ACHN (cell line): ENCODE measurements at places on chromosomes 1 and 21.
A peak's percentile ranks its signal among the peaks of the same experiment; 100 is the strongest.

GRCh38 chr1:197393105-197393504 lies 125.1 kb downstream of the CRB1 start:
- DNase-seq, result no peak

DNA sequence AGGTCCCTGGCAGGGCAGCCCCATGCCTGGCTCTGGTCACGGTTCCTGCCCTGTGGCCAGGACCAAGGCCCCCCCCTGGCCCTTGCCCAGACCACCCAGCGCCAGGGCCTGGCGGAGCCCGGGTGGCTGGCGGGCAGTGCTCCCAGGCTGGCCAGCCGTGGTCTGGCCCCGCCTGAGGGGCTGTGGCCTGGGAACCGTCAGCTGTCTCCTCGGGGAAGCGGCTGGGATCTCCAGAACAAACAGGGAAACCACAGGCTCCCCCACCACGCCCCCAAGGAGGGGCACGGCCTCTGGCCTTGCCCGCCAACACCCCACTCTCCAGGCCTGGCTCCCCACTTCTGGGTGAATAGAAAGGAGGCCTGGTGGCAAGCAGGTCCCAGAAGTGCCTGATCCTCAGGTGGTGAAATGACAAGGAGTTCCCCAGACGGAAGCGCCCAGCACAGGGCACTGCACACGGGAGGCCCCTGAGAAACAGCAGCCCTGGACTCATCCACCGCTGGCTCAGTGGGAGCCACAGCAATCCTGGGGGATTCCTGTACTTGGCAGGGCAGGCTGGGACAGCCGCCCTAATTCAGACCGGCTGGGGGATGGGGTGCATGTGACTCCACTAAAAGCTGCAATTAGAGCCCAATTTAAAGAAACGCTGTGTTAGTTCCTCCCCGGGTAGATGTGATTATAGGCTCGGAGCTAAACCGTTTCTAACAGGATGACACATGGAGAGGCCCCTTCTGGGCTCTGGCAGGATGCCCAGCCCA lies 78.9 kb downstream of the RAP1GAP start:
- no peak for DNase-seq

DNA sequence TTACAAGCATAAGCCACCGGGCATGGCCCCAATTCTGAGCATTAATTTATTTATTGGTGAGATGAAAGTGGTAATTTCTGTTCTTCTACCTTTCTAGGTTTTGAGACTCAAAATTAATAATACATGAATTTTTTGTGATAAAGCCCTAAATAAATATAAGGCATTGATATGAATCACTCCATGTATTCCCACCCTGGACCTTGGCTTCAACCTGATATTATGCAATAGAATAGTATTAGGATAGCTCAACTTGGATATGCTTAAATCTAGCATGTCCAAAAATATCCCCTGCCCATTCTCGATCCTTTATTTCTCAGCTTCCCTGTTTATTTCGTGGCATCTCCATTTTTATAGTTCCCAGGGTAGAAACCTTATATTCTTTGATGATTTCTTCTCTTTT lies 2.5 kb downstream of the AGL start:
- DNase-seq, result no peak

DNA sequence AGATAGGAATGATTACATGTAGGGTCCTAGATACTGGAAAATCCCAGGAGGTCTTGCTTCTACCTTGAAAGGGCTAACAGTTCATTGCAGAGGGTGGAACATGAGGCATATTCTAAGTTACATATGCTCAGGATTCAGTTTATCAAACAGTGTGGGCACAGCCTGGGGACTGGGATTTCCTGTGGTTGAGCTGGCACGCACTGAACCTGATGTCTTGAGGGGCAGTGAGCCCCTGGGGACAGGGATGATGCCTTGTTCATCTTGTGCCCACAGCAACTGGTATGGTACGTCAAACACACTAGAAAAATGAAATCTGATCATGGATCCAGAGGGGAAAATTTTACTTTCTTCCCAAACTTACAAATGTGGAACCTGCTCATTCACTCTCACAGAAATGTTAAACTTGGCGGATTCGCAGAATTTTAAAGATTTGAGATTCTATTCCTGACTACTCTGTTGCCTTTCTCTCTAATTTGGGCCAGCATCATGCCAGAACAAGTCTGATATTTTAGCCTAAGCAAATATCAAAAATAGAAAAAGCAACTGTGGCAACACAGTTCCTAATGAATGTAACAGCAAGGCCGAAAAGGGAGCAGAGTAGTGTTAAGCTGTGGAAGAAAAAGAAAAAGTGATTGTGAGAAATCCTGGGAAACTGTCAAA lies 68.2 kb upstream of the COL24A1 start:
- no peak for DNase-seq

GRCh38 chr1:243916160-243916559 lies 66.1 kb upstream of the AKT3 start:
- no peak for DNase-seq

DNA sequence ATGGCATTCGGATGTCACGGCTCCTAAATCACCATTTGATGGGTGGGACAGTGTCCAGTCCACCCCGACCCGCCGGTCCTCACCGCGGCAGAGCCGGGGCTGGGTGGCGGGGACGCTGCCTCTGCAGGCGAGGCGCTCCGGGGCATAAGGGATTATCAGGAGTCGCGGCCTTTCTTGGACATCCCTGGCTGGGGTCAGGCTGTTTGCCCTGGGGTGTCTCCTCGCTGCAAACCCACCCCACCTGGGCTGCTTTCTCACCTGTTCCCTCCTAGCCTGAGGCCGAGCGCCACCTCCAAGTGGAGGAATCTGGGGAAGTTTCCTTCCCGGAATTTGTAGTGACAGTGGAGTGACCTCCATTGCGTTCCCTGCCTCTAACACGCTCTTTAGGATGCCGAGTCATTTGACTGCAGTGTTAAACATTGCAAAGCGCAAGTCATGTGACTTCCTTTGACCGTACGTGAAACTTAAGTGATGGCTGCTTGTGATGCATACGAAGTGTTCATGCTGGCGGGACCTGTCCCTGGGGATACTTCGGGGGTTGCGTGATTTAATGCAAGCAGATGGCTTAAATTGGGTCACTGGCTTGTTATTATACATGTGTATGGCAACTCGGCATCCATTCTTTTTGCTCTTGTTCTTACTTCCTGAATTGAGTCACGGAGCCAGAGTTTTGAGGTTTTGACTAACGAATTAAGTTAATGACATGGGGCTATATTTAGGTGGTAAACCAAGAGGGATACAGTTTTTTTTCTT lies 536 bp downstream of the LGALS8 start:
- peak; percentile 88 for DNase-seq

DNA sequence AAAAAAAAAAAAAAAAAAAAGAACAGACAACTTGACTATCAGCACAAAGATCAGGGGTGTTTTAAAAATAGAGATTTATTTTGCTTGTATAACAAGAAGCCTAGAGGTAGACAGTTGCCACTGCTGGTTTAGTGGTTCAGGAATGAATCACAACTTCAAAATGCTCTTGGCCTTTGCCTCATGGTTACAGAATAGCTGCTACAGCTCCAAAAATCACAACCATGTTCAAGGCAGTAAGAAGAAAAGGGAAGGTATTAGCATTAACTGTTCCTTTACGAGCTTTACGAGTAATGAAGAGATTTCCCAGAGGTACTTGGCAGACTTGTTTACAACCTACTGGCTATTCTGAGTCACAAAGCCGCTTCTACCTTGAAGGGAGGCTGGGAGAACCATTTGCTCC lies 52.5 kb upstream of the PPM1J start:
- no peak for DNase-seq

- DNase-seq, result peak; percentile 77
These were observed 87.8 kb downstream of the PRKAB2 start for GRCh38 chr1:147084273-147085096.

GRCh38 chr1:95431235-95431634 lies 197.2 kb downstream of the RWDD3 start:
- DNase-seq, result no peak

- DNase-seq, result no peak
These were observed 5.2 kb upstream of the HSD3B2 start for GRCh38 chr1:119409731-119410130.

GRCh38 chr21:37582590-37582989 lies 216.0 kb downstream of the DYRK1A start:
- peak; percentile 60 for DNase-seq

- no peak for DNase-seq
These were observed 13.2 kb downstream of the SETD4 start for GRCh38 chr21:36047139-36047538.

DNA sequence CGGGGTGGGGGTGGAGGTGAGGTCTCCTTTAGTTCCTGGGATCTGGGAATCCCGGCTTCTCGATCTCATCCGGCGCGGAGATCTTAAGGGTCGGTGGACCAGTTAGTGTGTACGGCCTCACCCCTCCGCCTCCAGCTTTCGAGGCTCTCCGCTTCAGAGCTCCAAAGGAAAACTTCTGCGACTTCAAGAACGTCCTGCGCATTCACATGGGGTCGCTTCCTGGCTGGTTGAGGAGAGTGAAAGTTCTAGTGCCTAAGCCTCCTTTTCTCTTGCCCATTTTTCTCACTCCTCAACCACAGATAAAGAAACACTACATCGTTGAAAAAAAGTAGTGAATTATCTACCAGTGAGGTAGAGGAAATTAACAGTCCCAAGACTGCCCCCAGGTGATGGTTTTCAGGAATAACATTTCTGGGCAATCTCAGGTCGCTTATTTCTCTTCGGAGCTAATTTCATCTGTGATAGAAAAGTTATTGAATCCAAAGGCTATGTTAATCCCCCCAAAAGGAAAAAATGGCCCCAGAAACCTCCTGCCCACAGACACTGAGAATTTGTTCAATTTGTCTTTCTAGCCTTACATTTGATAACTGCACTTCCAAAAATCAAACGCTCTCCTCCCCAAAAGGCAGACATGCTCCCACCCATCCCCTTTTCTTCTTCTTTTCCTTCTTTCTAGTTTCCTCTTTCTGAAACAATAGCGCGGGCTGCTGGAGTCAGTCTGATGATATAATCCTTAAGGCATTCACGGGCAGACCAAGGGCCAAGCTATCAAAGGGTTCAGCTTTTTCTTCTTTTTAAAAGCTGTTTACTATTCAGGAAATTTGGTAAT lies 20.6 kb upstream of the TBX15 start:
- peak; percentile 59 for DNase-seq

DNA sequence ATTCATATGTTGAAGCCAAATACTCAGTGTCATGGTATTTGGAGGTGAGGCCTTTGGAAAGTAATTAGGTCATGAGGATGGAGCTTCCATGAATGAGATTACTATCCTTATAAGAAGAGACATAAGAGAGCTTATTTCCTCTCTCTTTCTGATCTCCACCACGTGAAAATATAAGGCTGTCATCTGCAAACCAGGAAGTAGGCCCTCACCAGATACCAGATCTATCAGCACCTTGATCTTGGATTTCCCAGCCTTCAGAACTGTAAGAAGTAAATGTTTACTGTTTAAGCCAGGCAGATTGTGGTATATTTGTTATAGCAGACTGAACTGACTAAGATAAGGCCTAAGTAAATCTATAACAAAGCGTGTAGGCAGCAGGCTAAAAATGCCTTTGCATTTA lies 25.3 kb downstream of the RBM11 start:
- no peak for DNase-seq

DNA sequence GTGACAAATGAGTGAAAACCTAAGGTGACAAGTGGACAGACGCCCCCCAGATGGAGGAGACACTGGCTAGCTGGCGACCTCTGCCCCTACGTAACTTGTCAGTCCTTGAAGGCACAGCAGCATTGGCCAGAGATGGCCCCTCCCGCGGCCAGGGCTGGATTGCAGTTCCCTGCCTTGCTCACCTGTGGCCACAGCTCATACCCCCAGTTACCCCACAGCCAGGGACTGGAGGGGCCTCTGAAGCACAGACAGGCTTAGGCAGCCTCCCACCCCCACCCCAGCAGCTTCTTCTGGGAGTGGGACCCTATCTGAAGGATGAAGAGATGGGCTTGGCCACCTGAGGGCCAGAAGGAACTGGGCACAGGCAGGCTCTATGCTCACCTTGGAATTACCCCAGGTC lies 3.7 kb downstream of the HES3 start:
- DNase-seq, result no peak

DNA sequence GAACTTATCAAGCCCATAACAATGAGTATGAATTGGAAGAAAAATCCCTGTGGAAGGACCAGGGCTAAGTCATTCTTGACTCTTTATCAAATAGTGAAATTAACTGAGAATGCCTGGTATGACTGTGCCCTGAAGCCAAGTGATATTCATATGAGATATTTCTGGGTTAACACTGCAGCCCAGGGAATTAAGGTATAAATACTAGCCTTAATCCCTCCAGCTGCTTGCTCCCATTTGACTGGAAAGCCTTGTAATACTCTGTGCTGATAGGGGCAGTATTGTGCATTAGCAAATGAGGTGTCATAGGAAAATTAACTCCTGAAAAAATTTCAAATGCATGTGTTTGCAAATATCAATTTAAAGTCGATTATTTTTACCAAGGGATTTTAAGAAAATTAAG lies 568.8 kb downstream of the LMO4 start:
- no peak for DNase-seq

DNA sequence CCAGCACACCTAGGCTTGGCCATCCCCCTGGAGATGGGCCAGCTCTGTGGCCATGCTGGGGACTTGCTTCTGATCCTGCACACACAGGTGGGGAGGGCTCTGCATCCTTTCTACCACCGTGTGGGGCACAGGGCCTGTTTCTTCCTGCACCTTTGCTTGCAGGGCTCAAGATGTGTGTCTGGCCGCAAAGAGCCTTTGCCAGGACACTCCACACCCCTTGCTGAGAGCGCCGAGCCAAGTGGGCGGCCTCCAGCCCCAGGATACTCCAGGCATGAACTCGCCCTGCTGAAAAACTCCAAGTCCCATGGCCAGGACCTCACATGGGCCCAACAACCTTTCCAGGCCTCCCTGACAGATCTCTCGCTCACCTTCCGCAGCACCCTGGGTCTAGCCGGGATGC lies 11.6 kb upstream of the GPR153 start:
- no peak for DNase-seq

DNA sequence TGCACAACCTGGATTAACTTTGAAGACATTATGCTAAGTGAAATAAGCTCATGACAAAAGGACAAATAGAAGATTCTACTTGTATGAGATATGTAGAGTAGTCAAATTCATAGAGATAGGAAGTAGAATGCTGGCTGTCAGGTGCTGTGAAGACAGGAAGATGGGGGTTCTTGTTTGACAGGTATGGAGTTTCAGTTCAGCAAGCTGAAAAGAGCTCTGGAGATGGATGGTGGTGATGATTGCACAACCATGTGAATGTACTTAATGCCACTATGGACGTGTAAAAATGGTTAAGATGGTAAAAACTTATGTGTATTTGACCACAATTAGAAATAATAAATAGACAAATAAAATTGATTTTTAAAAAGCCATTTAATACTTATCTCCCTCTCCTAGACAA lies 169.8 kb upstream of the DUSP10 start:
- DNase-seq, result no peak

GRCh38 chr1:82269431-82269830 lies 468.7 kb downstream of the ADGRL2 start:
- peak; percentile 11 for DNase-seq

GRCh38 chr1:241985787-241986186 lies 13.1 kb downstream of the MAP1LC3C start:
- DNase-seq, result peak; percentile 74

DNA sequence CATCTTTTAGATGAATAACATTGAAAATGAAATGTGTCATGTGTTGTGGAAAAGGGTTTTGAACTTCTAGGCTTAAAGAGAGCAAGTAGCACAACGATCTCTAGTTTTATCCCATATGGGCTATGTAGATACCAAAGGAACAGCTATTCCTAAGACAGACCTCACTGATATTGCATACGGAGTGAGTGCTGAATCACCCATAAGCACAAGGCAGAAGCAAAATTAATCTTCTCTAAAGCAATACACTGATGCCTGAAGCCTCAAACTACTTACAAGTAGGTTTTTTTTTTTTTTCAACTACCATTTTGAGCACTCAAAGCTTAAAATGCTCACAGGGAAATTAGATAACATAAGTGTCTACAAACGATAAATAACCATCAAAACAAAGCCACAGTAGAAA lies 5.0 kb upstream of the KMO start:
- DNase-seq, result no peak
